Stimulated activated CD8-positive, alpha-beta memory T cell treated with anti-CD3 and anti-CD28 coated beads, Interleukin-2, amount 100 ng/mL, for 1 hour (primary cell): ENCODE measurements at places on chromosomes 1 and 21.

GRCh38 chr1:160910170-160910750 is 25.3 kb upstream of the ITLN1 start:
- no peak for DNase-seq

- DNase-seq, result no peak
Observed at GRCh38 chr1:23543707-23544443, 12.8 kb upstream of the E2F2 start.

- no peak for DNase-seq
Observed at GRCh38 chr1:66088787-66089186, 296.1 kb downstream of the PDE4B start.

DNA sequence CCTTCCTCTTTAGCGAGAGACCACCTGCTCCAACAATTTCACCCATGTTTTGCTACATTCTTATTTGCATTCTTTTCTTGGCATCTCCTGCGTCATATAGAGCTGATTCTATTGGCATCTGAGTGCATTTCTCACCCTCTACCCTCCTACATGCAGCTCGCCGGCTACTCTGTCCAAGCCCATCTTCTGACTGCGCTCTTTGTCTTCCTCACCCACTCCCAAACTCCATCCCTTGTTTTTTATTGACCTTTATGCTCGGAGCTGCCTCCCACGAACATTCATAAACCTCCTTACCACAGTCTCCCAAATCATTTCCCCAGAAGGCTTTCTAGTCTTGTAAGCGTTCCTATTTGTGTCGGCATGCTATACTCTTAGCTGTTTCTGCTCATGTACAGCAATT is 33.6 kb upstream of the FMN2 start:
- DNase-seq, result no peak

- no peak for DNase-seq
Observed at GRCh38 chr1:174445817-174446216, 1.9 kb upstream of the GPR52 start.

DNA sequence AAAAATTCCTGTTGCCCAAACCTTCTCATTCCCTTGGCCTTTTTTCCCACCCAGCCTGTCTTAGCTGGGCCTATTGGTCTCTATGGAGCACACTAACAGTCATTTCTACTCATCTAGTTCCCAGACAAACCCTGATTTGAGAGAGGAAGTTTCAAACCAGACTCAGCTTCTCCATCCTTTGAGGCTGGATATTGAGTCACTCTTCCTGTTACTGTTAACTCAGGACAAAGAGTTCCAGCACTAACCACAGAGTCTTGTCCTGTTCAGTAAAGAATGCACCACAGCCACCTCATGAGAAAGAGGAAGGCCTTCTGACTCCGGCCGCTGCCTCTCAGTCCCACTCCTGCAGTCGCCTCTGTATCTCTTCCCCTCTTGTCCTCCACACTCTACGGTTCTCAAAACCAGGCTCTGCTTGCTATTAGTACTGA is 137.8 kb downstream of the PTPRC start:
- no peak for DNase-seq

- no peak for DNase-seq
Observed at GRCh38 chr1:205840146-205840923, 9.6 kb downstream of the PM20D1 start.

- DNase-seq, result peak; percentile 34
Observed at GRCh38 chr21:42463861-42464515, 32.0 kb downstream of the RSPH1 start.

- DNase-seq, result no peak
Observed at GRCh38 chr1:29471487-29472313, 235.4 kb downstream of the PTPRU start.

DNA sequence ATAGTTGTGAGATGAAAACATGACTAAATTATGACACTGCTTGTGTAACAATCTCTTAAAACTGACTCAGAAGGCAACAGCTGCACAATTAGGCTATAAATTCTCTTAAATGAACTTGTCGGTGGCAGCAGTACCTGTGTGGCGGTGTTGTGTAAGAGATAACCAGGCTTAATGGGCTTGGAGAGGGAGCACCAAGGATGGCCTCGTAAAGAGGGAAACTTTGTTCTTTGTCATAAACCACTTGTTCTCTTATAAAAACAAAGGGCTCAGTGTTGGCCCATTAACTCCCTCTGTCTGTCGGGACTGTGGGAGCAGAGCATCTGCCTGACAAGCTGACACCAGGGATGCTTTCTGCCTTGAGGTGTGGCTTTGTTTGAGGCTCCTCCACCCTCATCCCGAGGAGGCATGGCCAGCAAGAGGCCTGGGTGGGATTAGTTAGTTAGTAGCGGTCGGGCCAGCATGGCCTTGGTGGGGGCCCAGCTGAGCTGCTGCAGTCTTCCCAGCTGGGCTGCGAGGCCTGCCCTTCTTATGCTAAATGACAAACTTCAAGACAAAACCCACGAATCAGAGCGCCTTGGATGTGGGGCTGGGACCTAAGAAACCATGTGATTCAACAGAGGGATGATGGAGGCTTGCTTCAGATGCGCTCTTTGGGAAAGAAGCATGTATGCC is 171.4 kb downstream of the CAMTA1 start:
- no peak for DNase-seq

DNA sequence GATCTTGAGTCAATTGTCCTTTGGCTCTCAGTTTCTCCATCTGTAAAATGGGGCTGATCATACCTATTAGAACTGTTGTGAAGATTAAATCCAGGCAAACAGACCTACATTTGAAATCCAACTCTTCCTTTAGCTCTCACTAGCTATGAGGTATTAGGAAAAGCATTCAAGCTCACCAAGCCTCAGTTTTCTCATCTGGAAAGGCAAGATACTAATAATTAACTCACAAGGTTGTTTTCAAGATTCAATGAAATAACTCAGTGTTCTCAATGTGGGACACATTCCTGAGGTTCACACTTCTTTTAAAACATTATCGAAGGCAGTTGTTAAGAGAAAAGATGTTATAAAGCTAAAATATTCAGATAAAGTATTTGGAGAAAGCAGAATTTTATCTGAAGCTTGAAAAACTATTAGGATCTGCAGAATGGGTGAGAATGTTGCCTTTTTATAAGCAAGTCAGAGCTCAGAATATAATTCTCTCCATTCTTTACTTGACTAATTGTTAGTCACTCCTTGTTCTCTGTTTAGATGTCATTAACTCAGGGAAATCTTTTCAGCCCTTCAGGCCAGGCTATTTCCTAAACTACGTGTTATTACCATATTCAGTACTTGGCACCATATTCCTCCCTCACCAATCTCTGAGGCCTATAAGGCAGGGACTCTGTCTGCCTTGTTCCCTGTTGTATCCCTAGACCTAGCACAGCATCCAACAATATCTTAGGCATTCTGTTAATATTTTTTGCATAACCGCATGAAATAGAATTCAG is 72.0 kb upstream of the VAV3 start:
- no peak for DNase-seq

- DNase-seq, result no peak
Observed at GRCh38 chr1:9247894-9248293, 13.3 kb downstream of the H6PD start.

DNA sequence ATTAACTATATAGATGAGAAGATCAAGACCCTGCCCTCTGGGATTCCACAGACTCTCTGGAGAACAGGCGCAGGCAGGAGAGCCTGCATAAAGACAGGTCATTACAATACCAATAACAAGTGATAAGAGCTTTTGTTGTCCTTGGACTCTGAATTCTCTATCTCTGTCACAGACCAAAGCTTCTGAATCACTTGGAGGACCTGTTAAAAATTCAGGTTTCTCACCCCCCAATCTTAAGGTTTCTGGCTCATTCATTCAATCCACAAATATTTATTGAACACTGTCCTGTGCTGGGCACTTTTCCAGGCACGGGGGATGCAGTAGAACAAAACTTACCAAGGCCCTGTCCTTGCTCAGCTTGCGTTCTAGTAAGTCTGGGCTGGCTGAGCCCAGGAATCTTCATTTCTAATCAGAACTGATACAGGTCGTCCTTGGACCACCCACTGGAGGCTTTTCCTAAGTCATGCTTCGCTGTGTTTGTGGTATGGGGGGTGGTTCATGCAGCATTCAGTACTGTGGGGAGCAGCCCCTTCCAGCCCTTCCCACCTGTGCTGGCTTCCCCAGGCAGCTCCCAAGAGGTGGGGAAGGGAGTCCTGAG is 1.4 kb downstream of the EFNA4 start:
- DNase-seq, result no peak

GRCh38 chr1:241518476-241519307 is 863 bp downstream of the FH start:
- peak; percentile 1 for DNase-seq

DNA sequence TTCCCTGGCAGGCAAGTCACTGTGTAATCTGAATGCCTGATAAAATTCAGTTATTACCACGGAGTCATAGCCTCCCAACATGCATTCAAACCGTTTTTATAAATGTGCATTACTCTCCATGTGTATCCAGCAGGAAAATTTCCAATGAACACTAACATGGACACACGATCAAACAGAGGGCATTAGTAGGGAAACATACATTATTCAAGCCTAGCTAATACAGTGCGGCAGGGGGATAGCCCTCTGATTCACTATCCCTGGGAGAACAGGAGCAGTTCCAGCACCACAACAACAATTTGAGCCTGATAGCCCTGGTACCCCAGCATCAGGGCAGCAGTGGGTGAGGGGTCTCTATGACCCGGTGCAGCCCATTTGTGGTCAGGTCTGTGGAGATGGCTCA is 35.8 kb upstream of the HMGB4 start:
- no peak for DNase-seq

DNA sequence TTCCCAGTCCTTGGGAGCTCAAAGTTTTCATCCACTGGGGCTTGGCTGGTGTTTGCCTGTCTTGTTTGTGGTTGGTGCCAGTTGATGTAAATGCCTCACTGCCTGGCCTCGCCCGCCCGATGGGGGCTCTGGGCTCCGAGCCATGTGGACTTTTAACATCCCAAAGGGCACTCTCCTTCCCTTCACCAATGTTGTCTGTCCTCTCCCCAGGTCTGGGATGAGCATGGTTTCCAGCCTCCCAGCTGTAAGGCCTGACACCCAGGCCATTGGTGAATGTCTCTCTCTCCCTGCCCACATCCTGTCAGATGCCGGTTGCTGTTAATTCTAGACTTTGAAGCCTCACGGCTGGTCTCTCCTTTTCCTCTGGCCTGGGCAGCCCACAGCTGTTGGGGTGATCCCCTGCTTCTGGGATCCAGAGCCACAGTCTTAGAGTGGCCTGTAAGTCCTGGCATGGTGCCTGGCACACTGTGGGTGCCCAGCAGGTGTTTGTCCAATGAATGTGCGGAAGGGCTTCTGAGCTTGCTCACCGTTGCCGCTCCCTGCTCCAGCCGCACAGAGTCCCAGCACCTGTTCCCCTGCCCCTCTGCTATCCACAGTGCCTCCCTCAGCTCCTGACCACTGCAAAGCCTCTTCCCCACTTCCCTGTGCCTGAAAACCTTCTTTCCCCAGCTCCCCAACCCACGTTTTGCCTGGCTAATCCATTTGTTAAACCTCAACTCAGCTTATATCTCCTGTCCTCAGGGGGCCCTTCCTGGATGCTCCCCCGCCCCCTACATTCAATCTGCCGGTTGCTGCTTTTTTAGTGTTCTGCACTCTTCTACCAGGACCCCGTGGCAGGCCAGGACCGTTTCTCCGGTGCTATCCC is 3.3 kb upstream of the C1orf174 start:
- DNase-seq, result no peak

DNA sequence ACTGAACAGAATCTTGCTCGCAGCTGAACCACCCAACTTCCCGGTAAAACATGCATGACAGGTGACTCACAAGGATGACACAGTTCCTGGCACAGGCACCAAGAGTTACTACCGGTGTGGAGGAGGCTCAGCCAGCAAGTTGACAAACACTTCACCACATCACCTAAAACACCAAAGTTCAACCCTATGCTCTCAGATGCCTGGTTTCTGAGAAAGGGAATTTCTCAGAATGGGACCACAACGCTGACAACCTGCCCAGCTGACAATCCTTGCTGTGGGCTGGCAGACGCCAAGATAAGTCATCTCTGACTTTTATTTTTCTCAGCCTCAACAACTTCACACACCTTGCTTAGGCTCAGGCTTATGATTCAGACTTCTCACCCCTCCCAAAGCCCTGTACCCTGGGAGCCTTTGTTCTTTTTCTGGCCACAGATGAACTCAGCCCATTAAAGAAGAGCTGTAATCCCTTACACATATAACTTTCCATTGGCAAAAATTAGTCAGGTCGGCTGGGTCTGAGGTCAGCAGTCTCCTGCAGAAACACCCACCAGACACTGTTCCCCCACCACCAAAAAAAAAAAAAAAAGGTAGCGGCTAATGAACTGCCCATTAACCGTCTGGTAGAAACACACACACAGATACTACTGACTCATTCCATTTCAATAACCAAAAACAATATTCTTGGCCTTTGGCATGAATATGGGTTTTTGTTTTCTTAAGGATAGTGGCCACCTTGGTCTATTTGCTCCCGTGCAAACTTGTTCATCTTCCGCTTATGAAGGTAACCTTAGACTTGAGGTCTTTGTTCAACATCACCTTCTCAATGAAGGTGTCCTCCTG is 10.8 kb upstream of the TIAM1 start:
- peak; percentile 64 for DNase-seq

- DNase-seq, result no peak
Observed at GRCh38 chr1:21955058-21955457, 17.9 kb upstream of the HSPG2 start.

DNA sequence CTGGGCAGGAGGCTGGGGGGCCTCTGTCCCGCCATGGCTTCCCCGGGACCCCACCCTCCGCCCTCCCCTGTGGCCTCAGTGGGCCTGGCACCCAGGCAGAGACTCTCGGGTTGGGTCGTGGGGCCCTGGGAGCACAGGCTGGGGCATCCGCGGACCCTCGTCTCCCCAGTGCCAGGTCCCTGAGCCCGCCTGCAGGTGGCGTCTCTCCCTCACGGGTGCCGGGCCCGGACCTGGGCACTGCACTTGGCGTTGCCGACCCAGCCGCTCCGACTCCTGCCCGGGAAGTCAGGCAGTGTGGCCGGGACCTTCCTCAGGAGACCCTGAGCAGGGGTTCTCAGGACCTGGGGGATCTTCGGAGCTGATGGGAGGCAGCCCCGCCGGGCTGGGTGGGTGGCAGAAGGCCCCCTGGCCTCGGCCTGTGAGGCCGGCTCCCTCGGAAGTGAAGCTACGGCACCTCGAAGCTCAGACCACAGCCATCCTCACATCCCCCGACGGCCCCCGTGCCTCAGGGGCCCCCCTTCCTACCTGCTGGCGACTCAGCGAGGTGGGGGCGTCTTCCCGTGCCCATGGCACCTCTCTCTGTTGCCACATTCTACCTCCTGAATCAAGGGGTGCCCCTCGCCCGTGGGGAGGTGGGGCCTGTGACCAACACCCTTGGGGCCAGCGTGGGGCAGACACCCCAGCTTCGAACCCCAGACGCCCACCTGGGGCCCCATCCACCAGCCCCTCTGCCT is 6.4 kb upstream of the C1orf159 start:
- peak; percentile 76 for DNase-seq

- DNase-seq, result no peak
Observed at GRCh38 chr1:240772131-240772530, 160.2 kb upstream of the GREM2 start.
